Globus pallidus (tissue), 1 donor: ENCODE measurements at places on chromosomes 4 and X.

DNA sequence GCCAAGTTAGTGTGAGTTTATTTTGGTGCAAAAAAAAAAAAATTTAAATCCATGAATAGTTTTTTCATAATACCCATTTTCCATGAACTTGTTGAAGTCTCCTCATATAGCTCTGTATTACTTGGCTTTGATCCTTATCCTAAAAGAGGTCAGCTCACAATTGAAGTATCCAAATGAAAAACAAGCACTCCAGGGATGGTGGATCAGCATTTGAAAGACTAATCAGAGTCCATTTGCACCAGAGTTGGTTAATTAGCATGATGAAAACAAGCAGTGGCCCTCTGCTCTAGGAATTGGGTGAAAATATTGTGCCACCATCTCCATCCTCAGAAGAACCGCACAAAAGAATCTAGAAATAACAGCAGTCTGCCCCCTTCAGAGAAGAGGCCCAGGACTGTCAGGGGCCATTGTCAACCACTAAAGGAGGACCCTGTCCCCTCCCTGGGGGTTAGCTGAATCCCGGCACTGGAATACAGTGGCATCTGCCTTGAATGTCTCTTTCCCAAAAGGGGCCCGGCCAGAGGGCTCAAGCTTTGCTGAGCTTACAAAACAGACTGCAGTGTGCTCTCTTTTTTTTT is 24.7 kb downstream of the SH3KBP1 start:
- DNase-seq: no peak

GRCh38 chr4:172758586-172759340 is 409.8 kb upstream of the GALNT7 start:
- DNase-seq: no peak

GRCh38 chr4:52964011-52964410 is 101.9 kb downstream of the RASL11B start:
- DNase-seq: no peak

GRCh38 chrX:107716118-107716684 is 59.4 kb downstream of the TSC22D3 start:
- no peak for DNase-seq

DNA sequence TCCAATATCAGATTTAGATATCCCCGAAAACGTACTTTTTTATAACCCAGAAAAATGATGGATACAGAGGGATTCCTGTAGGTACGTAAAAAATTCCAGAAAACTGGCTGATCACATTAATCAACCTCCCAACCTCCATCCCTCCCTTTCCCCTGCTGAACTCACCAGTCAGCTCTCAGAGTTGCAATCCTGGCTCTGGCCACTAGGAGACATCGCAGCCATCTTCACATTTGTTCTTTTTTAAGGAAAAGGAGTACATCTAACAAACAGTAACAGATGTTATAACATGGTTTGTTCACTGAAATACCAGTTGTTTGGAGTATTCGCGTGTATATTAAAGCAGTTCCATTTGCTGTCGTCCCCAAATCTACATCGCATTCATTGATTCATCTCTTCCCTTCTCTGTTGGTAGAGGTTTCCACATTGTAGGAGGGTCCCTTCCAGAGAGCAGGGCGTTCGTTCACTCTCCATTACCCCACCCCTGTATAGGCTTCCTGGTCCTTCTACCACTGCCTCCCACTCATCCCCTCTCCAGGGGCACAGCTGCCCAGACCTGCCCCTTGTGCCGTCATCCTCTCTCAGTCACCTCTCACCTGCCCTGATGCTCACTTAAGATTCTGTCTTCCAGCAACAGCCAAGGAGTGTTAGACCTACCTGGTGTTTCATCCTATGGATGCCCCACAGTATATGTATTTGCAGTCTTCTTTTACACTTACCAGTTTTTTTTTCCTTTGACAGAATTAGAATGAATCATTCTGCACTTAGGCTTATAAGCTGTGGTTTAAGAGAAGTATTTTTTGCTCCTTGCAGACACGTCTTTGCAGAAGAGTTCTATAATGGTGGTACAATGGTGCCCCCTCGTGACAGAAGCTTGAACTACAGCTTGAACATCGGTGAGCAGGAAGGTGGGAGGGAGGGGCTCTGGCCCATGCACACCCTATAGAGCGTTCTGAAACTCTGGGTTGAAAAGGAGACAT is 36.8 kb upstream of the RAB40AL start:
- peak; percentile 38 for DNase-seq

DNA sequence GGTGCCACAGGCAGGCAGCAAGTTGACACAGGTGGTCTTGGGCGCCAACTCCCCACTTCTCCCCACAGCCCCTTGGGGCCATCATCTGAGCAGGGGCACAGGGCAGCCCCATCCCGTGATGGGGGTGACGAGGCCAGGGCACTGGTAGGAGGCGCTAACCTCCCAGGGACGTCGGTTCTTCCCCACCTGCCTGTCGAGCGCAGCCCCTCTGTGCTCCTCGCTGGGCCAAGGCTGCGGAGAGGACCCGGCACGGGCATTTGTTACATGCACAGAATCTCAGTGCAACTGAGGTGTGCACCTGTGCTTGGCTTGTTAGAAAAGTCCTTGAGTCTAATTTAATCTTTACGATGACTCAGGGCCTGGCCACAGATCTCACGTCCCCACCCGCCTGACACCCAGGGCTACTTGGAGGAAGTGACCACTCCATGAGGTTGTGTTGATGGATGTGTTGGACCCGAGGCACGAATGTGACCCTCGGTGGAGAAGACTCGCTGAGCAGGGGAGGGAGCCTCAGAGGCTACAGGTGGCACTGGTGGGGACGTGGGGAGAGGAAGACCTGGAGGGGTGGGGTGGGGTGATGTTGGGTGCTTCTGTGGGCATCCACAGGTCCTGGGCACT is 3.1 kb upstream of the SH3TC1 start:
- DNase-seq: no peak

GRCh38 chr4:155787113-155787710 is 28.4 kb downstream of the GUCY1B1 start:
- DNase-seq: peak; percentile 43

- DNase-seq: no peak
These were observed 872.5 kb upstream of the SLIT2 start for GRCh38 chr4:19379191-19379708.

- DNase-seq: no peak
These were observed 21.8 kb downstream of the MID1 start for GRCh38 chrX:10598540-10598939.

DNA sequence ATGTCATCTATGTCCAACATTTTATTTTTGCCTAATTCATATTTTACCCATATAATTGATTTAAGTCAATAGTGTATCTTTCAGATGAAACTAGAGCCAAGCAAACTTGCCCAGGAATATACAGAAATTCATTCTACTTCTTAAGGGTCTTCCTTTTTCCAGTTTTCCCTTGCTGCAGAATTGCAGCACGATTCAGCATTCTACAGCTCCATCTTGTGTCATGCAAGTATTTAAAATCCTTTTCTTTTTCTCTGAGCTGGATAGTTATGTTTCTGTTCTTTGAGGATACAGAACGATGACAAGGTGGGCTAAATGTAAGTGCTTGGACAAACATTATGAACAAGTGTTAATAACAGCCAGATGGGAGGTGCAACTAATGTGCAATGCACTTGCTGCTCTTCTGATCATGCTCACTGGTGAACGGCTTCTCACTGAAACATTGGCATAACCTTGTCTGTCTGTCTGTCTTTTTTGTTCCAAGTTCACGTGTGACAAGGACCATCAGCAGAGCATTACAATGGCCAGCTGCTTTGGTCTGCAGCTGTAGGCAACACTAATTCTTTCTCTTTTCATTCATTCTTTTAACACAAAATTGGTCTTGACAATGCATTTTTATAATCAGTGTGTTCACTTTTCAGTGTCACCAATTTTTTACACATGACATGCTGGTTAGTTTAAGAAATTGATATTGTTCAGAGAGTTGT is 1821.7 kb downstream of the ARAP2 start:
- no peak for DNase-seq

DNA sequence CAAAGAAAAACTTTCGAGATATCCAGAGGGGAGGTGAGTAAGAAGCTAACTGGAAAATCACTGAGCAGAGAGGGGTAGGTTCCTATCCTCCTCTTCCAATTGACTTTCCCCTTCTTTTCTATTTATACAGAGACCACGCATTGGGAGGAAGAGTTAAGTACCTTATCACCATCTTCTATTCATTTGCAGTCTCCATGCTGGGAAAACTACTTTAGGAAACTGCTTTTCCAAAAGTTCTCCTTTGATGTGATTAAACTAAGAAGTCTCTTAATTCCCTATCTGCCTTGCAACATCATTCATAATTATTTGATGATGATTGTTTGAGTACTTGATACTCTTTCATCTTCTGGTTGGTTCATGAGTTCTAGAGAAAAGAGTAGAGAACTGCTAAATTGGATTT is 306.6 kb downstream of the PPP3CA start:
- DNase-seq: no peak

- DNase-seq: no peak
These were observed 6.1 kb downstream of the XPNPEP2 start for GRCh38 chrX:129744861-129745321.

DNA sequence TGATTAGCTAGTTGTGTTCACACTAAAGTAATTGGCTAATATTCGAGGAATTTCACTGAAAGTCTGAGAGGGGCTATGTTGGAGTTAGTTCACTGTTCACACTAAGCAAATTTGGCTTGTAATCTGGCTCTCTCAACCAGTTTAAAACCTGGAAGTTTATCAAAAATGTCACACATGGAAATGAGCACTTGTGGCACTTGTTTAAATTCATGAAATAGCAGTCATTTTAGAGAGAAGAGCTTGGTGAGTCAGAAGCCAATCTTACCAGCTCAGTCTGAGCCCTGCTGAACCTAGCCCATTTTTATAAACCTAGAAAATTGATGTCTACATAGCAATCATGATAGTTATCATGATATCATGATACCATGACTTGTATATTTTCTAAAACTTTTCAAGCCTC is 90.7 kb upstream of the JADE1 start:
- no peak for DNase-seq
